HT1080 (cell line): ENCODE measurements at places on chromosomes 4 and X.

- DNase-seq: no peak
These were observed 34.3 kb upstream of the TACR3 start for GRCh38 chr4:103753868-103754653.

DNA sequence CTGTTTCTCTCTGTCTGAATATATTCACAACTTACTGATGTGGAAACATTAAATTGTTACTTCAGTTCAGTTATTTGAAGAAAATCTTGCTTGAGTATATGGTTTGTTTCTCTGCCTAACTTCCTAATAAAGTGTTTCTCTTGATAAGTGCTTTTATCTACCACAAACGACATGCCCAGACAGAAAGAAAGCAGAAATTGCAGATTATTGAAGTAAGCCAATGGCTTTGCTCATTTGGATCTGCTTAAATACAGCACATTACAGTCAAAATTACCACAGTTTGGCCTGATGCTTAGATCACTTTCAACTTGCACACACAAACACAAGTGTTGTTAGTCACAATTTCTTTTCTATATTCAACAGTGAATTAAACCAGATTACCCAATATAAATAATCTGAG lies 68.0 kb downstream of the ATOH1 start:
- DNase-seq: no peak

DNA sequence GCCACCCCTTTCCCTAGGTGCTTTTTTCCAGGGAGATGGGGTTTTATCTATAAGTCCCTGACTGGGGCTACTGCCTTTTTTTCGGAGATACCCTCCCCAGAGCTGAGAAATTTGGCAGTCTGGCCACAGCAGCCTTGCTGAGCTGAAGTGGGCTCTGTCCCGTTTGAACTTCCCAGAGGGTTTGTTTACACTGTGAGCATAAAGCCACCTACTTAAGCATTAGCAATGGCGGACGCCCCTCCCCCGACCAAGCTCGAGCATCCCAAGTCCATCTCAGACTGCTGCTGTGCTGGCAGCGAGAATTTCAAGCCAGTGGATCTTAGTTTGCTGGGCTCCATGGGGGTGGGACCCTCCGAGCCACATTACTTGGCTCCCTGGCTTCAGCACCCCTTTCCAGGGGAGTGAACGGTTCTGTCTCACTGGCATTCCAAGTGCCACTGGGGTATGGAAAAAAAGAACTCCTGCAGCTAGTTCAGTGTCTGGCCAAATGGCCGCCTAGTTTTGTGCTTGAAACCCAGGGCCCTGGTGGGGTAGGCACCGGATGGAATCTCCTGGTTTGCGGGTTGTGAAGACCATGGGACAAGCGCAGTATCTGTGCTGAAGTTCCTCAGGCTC lies 456.4 kb upstream of the HTR2C start:
- no peak for DNase-seq

GRCh38 chr4:148015058-148015457 lies 283.2 kb downstream of the ARHGAP10 start:
- no peak for DNase-seq

DNA sequence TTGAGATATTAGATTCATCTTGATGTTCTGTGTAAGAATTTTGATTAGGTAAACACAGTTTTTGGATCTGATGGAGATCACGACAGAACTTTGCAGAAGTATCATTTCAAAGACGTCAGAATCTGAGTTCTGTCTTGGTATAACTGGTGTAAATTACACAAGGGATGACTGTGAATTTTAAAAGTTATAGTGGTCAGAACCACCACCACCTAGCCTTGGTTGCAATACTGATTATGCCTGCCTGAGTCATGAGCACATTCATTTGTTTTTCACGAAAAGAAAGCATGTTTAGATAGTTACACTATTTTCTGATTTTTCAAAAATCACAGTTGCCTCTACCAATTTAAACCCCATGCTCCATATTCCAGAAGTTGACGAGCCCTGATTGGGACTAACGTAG lies 54.8 kb downstream of the ZFX start:
- no peak for DNase-seq

GRCh38 chr4:58636381-58636780 lies 1526.2 kb upstream of the IGFBP7 start:
- no peak for DNase-seq

GRCh38 chr4:157242871-157243270 lies 22.3 kb downstream of the GRIA2 start:
- no peak for DNase-seq

GRCh38 chr4:44016570-44017421 lies 431.8 kb downstream of the KCTD8 start:
- peak; percentile 64 for DNase-seq

GRCh38 chrX:41128955-41129354 lies 43.7 kb downstream of the USP9X start:
- DNase-seq: no peak

DNA sequence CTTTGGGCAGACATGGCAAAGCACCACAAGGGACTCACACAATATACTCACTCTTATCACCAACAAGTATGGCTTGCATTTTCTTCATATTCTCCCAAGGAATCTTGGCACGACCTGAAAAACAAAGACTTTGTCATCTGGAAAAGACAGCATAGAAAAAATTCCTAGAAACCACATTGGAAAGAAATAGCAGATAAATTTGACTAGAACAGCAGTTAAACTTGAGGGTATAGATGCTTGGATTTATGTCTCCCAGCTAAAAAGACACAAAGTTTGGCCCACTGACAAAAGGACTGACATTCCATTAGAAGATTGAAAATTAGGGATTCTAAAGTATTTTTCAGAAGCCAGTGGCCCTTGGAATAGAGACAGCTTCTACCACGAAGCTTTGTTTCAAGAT lies 6.9 kb upstream of the VEGFC start:
- DNase-seq: no peak

GRCh38 chrX:101347859-101348451 lies 587 bp downstream of the TIMM8A start:
- no peak for DNase-seq

- peak; percentile 1 for DNase-seq
These were observed 117.1 kb downstream of the SPANXA1 start for GRCh38 chrX:141467442-141467841.

DNA sequence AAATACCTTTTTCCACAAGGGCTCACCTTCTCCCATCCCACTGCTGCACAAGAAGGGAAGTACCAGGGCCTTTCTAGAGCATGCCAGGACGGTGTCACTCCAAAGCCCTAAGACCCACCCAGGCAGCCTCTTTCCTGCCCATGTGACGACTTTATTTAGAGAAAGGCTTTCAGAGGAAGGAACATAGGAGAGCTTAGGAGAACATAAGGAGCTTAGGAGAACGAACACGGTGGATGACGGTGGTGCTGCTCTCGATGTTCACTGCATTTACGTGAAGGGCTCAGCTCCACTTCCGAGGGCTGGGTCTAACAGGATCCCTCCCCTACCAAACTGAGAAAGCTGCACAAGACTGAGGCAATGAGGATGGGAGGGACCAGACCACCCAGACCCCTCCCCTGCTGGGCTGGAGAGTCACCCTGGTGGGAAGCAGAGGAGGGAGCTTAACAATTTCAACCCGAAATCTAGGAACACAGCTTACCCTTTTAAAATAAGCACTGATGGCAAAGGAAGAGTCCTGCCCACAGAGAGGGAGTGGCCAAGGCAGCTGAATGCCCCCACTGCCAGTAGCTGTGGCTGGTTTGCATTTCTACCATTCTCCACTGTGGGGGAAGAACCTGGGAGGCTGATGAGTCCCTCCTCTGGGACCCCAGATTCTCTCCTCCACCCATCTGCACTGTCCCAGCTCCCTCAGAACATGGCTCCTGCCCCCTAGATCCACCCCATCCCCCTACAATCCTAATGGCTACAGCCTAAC lies 29.8 kb downstream of the ZFYVE28 start:
- no peak for DNase-seq

DNA sequence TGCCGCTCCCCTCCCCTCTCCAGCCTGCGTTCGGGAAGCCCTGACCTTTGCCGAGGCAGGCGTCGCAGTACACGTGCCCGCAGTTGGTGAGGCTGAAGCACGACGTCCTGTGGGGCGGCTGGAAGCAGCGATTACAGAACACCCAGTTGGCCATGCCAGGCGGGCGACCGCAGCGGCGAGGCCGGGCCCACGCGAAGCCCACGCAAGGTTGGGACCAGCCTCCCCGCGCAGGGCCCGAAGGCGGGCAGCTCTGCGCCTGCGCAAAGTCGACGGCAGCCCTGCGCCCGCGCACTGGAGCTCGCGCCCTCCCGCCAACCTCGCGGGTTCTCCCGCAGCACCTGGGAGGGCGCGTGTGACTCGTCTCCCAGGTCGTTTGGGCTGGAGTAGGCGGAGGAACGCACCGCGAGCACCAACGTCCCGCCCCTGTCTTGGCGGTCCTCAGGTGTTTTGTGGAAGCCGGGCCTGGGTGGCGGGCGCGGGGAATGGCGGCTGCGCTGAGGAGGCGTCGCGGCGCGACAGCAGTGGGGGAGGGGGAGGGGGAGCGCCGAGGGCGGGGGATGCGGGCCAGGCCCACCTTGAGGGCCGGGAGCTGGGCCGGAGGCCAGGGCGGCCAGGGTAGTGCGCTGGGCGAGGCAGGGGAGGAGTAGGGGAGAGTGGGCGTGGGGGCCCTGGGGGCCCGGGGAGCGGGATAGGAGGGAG lies at the start of gene RNF212:
RNF212 (minus strand) TSS at position 254 of the 699 bp plus-strand sequence; CDS start at position 154, 100 bp downstream.
- no peak for DNase-seq

- DNase-seq: peak; percentile 0
These were observed 28.2 kb downstream of the DCAF12L2 start for GRCh38 chrX:126137899-126138298.

DNA sequence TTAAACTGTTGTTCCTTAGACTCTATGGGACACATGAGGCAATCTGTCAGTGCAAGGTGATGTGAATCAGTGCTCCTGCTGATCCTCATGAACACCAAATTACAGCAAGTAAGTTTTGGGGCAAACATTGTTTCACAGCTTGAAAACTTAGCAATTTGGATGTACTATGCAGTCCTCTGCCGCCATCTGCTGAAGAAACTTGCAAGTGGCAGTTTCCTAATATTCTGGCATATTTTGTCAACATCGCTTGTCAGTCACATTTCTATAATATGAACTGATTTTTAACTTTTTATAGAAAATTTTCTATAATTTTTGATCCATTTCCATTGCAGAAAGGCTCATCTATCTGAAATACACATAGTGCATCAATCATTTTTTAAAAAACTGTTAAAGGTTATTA lies 56.3 kb downstream of the ZAR1 start:
- peak; percentile 25 for DNase-seq

DNA sequence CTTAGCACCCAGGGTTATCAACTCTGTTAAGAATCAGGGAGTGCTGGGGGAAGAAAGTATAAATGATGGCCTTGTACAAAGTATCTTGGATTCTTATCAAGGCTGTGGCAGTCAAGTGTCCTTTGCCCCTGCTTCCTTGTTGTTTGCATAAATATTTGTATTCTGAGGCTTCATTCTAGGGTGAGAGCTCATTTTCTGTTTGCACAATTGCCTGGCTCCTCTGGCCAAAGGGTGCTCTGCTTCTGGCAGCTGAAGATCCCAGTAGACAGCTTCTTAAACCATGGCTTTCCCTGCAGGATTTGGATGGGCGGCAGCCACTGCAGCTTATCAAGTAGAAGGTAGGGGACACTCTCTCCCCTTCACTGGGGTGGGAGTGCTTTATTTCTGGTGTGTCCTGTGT lies at the start of gene GBA3:
GBA3 (plus strand) TSS at position 202 of the 400 bp plus-strand sequence.
- DNase-seq: no peak

DNA sequence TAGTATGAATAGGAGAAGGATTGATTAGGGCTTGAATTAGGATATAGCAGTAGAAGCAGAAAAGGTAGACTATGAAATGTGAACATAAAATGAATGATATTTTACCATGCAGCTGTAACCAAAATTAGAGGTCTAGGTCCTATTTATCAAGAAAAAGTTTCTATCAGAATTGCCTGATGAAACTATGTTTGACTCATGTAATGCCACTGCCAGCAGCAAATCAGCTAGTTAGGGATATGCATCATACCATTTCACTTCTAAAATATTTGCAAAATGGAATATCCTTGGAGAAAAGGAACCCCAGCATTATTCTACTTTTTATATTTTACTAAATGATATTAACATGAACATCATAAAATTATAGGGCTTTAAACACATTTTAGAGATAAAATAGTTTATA lies 188.4 kb downstream of the WDFY3 start:
- DNase-seq: no peak

DNA sequence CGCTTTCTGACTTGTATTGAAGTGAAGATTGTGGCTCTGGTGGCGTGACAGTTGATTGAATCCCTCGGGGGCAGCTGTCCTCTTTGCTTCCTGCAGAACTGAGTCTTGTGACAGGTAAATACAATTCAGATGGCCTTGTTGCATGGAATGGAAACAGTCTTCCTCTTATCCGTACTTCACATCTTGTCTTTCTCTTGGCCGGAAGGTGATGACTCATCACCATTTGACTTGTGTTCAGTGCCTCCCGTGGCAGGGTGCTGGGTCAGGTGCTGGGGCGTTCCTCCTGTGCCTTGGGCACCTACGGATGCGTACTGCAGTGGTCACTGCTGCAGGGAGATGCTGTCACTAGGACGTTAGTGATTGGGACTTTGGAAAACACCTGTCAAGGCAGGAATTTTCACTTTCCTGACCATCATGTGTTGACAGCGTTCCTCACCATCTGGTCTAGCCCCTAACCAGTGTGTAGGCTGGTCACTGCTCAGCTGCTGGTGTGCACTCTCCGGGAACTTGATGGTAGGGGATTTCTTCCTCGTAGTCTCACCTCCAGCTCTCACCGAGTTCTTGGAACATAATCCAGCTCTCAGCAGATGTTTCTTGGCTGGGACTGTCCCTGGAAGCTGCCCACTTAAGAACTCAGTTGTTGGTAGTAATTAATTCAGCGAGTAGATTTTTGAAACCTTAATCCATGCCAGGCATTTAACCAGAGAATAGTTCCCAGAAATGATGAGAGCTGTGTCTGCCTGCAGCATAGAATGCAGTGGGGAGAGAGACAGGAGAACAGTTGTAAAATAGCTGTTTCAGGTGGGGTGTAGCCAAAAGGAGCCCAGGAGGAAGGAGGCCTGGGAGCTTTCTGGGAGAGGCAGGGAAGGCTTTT lies 7.2 kb downstream of the TBC1D14 start:
- no peak for DNase-seq

- DNase-seq: no peak
These were observed 34.9 kb downstream of the TBC1D14 start for GRCh38 chr4:6944301-6945051.

- DNase-seq: no peak
These were observed 40.0 kb downstream of the RAPGEF2 start for GRCh38 chr4:159142681-159143384.

- no peak for DNase-seq
These were observed 50.1 kb downstream of the IRF2 start for GRCh38 chr4:184424279-184424678.

DNA sequence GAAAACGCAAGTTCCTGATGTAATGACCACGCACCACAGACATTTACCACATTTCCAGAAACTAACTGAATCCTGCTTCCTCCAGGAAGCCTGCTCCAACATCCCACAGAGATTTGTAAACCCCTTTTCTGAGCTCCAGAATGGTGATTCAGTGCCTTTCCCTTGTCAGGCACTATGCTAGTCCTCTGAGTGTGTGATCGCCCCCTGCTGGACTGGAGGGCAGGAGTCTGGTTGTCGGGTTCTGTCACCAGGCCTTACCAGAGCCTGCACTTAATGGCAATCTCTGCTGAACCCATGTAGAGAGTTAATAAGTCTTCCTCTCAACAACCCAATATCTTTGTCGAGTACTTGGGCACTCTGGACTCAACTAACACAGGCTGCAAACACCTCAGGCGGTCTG lies 14.5 kb upstream of the KDM5C start:
- DNase-seq: peak; percentile 20

GRCh38 chr4:115515772-115516171 lies 402.4 kb upstream of the NDST4 start:
- no peak for DNase-seq
